ENCODE measurements at places on chromosomes 5 and 9.

- DNase-seq = no peak
These were observed 58.9 kb downstream of the CAMSAP1 start for GRCh38 chr9:135848341-135849047.

- no peak for DNase-seq
These were observed 378.6 kb downstream of the GADD45G start for GRCh38 chr9:89983411-89983810.

GRCh38 chr5:32572778-32573480, 12.4 kb upstream of the SUB1 start:
- no peak for DNase-seq

GRCh38 chr5:308672-309271, 12.7 kb upstream of the AHRR start:
- DNase-seq = no peak

DNA sequence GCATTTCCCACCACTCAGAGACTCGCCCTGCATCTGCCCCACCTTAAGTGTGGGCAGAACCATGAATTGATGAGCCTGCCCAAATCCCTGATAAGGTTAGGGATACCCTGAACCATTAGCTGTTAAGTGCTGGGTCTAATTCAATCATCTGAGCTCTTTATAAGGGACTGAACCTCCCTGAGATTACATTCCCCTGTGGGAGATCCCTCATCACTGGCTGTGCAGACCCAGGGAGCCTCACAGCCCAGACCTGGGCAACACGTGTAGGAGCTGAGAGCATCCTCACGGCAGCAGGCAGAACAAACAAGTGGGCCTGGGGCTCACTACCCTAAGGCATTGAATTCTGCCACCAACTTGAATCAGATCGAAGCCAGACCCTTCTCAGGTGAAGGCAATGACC, 585 bp upstream of the TAF11L2 start:
- no peak for DNase-seq

GRCh38 chr5:67195406-67196275, 958 bp downstream of the CD180 start:
- no peak for DNase-seq

DNA sequence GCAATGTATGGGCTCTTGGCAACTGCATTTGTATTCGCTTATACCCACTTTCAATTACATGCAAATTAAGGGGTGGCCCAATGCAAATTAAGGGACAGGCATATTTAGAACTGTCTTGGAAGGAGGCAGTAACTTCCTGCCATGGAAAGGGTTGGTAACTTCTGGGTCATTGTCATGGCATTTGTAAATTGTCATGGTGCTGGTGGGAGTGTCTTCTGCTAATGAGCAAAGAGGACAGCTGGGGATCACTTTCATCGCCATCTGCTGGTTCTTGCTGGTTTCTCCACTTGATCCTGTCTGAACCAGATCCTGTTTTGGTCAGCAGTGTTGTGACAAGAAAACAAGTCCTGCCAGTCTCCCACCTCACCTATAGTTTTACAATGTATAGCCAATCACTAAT, 23.3 kb upstream of the UGT3A2 start:
- DNase-seq = peak; percentile 48

DNA sequence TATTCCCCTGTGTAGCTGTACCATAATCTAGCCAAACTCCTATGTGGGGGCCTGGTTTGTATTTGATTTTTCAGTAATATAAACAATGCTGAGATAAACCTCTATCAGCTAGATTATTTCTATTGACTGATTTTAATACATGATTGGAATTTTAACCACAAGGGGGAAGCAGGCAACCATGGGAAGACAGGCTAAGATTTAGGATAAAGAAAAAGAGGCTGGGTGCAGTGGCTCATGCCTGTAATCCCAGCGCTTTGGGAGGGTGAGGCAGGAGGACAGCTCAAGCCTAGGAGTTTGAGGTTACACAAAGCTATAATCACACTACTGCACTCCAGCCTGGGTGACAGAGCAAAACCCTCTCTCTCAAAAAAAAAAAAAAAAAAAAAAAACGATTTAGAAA, 18.1 kb upstream of the GPX3 start:
- DNase-seq = peak; percentile 23

DNA sequence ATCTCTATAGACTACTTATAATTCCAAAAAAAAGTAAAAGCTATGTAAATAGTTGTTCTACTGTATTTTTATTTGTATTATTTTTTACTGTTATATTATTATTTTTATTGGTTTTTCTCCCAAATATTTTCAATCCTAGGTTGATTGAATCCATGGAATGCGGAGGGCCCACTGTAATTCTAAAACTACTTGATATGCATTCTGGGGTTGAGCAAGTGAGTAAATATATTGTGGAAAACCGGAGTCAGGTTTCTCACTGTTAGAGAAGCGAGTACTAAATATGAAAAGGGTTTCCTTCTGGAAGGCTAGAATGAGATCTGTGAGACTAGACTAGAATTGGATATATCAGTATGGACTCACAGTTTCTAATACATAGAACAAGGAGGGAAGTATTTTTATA, 66.5 kb downstream of the FBXW11 start:
- DNase-seq = no peak

GRCh38 chr5:89733772-89734171, 675.8 kb downstream of the CETN3 start:
- DNase-seq = no peak

DNA sequence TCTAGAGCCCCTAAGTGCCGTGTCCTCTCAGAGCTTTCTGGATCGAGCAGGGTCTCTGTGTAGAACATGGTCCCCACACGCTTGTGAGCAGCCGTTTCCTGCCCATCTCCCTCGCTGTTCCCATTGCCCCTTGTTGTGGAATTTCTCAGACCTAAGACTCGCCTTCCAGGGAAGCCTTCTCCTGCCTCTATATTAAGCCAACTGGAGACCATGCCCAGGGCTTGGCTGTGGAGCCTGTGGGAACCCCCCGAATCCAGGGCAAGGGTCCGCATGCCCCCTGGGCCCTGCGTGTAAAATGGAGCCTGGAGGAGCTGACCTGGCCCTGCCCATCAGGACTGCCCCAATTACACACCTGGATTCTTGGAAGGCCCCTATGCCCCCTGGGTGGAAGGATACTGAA, 14.5 kb upstream of the SPATA31E1 start:
- DNase-seq = no peak

DNA sequence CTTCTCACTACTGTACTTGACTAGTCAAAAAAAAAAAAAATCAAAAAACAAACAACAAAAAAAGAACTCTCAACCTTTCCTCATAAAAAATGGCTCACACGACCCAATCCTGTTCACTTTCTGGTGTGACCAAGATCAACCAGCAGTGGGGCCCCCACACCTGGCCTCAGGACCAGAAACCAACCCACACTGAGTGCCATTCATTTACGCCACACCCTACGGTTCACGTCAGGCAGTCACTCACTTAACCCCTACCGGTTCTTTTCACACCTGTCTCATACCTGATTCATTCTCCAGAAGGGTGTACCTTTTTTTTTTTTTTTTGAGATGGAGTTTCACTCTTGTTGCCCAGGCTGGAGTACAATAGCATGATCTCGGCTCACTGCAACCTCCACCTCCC, 5.7 kb downstream of the SUSD1 start:
- no peak for DNase-seq

GRCh38 chr9:108083796-108084352, 594.3 kb upstream of the KLF4 start:
- no peak for DNase-seq

DNA sequence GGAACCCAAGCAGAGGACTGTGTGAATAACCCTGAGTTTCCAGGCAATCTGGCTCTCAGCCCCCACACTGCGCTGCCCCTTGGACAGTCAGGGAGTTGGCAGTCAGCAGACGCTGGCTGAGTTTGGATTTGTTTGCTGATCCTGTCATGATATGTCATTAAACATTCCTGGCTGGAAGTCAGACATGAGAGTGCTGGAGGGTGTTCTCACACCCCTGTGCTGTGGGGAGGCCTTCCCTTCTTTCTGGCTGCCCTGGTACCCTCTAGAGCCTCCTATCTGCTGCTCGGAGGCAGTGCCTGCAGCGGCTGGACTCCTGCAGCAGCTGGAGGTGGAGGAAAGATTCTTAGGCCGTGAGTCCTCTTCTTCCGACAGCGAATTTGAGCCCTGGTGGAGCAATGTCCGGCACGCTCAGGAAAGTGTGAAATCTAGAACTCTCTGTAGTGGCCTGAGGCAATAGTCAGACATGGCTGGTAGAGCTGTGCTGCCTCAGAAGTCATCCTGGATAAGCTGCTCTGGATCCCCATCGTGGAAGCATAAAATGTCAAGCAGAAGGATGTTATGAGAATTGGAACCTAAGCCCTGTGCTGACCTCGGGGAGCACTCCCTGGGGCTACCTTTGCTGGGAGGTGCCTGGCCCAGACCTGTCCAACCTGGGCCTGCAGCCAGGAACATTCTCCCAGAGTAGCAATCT, 72.0 kb downstream of the PDE8B start:
- no peak for DNase-seq

DNA sequence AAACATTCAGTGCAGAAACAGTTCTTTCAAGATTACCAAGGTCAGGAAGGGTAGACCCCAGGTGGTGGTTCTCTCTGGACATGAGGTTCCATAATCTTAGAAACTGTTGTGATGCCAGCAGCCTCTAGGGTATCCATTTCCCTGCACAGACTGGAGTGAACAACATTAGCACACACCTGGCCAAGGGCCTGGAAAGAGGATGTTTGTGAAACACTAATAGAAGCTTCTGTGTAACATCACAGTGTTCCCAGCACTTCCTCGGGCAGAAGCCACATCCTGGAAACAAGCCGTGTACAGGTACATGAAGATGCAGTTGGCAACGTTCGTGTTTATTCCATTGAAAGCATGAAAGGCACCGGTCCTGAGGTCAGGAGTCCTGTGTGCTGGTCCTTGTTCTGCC, 598.2 kb upstream of the KLF4 start:
- no peak for DNase-seq

GRCh38 chr5:142753116-142753631, 17.0 kb upstream of the ARHGAP26 start:
- DNase-seq = no peak

GRCh38 chr9:85647571-85647970, 94.2 kb downstream of the AGTPBP1 start:
- no peak for DNase-seq

DNA sequence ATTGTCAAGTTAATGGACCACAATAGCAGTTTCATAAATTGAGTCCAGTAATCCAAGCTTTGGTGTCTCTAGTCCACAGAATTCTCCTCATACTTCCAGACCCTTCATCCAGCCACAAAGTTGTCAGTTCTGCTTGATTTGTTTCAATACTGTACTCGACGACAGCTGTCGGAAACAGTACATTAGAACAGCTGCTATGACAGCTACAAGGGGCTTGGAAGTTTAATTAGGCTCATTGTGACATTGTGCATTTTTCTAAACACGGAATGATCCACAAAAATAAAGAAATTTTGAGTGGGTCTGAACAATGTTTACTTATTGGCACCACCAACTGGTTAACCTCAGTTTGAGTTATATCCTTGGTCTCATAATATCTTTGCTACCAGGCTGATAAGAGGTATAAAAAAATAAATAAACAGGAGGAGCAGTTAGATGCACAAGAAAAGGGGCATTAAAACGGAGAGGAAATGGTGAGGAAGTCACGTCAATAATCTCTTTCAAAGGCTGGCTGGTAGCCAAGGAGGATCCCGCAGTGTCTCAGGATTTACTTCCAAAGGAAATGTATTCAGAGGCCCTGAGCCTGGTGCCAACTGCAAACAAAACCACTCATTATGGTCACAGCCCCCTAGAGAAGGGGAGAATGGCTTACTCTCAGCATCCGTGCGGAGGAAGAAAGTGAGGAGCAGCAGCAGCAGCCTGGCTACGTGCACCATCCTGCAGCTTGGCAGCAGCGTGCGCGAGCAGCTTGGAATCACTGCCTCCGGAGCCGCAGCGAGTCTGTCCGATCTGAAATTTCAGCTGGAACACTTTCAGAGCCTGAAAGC, 933.8 kb upstream of the DMAC1 start:
- peak; percentile 72 for DNase-seq

DNA sequence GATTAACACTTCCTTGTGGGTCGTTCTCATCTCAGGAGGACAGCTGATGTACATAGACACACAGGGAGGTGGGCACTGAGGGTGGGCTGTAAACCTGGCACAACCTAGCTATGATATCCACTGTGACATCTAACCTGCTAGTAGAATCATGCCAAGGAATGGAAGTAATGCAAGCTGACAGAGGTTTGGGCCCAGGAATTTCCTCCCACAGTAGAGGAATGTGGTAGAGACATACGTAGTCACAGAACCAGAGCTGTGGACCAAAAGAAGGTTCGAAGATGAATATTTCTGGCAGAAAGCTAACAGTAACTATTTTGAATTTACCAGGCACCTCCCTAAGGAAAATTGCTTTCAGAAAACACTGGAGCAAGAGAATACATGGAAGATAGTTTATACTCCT, 15.2 kb upstream of the DNAJC25 start:
- DNase-seq = no peak

GRCh38 chr5:60487476-60487875, 212.5 kb downstream of the DEPDC1B start:
- no peak for DNase-seq

DNA sequence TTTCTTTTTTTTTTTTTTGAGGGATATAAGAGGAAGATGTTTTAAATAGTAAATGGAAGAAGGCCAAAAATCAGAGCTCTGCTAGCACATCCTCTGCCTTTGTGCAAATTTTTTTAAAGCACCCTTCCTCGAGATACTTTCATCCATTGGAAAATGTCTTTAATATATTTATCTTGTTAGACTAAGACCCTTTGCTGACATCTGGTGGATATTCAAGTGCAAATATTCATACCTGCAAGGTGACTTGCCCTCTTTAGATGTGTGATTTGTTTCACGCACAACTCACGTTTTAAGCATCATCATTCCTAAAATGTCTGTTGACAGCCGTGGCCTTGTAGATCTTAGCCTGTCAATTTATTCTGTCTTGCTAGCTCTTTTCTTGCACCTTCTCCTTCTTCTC, 258.5 kb downstream of the AGTPBP1 start:
- DNase-seq = no peak

GRCh38 chr9:86282979-86283535, 719 bp upstream of the ISCA1 start:
- no peak for DNase-seq

GRCh38 chr5:3827624-3828023, 232.0 kb downstream of the IRX1 start:
- DNase-seq = no peak

DNA sequence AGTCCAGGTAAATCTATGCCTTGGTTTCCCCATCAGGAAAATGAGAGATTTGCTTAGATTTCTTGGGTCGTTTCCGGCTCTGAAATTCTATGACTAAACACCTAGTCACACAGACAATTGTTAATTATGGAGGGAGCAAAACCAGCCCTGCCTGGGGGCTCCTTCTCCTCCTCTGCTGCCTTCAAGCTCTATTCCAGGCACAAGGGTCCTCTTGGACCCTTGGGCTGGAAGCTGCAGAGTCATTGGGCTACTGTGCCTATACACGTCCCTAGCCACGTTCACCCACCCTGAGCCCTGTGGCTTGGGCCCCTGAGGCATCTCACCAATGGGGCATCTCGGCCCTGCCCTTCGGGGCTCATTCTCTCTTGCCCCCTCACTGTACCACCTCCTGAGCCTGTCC, 73.8 kb upstream of the TBC1D2 start:
- no peak for DNase-seq

DNA sequence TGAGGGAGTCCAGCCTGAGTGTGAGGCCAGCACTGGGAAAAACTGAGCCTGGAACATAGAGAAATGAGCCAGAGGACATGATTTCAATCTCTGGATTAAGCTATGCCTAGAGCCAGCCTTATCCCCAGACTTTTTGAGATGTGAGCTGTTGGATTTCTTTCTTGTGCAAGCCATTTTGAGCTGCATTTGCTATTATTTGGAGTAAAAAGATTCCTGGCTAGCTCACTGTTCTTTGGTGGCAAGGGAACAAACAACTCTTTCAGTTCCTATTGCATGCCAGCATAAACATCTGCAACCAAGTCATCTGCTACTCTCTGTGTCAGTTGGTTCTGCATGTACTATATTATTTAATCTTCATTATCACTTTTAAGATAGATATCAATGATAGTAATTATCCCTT, 70.1 kb upstream of the MAN2A1 start:
- DNase-seq = no peak

Measured in NCI-H1694 treated with DMSO at 0.1 percent for 48 hours (cell line).